Erythroblast (primary cell): ENCODE measurements at places on chromosomes 5 and 9.

- DNase-seq: peak; percentile 47
Measured at GRCh38 chr5:76367623-76368371, 35.3 kb upstream of the IQGAP2 start.

- DNase-seq: no peak
Measured at GRCh38 chr5:146039420-146039819, 66.0 kb downstream of the PLAC8L1 start.

- DNase-seq: no peak
Measured at GRCh38 chr5:111254613-111255012, 30.4 kb downstream of the CAMK4 start.

- no peak for DNase-seq
Measured at GRCh38 chr5:2888520-2889060, 137.1 kb upstream of the IRX2 start.

DNA sequence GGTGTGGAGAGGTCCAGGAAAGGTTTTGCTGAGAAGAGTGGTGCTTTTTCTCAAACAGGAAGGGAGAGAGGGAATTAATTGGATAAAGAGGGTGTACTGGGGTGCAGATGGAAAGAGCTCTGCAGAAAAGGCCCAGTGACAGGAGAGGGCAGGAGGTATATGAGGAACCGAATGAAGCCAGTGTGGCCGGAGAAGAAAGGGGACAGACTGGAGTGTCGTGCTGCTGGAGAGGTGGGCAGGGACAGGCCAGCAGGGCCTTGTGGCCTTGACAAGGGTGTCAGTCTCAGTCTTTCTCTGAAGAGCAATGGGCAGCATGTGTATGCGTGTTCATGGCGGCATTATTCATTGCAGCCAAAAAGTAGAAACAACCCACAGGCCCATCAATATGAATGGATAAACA lies 48.1 kb downstream of the ARHGEF37 start:
- DNase-seq: no peak

DNA sequence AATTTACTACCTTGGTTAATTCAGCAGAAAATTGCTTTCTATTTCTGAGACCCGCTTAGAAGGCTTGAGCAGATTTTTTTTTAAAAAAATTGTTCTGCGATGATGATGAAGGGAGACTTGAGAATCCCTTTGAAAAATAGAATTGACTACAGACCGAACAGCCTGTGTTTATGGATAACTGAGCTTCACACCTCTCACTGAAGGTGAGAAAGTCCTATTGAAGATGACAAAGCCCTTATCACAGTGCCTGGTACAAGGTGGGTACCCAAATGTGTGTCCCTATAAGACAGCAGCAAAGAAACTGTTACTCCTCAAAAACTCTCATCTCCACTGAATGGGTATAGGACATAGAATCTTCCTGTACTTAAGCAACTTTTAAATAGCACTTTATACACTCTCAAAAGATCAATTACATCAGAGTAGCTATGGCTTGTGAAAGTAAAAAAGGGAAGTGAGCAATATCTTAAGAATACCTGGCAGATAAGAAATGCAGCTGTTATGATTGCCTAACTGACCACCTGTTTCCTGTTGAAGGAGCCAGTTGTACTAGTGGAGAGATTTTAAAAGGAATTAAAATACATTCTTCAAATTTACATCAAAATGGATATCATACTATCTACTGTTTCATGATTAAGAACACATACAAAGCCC lies 419.7 kb downstream of the CHSY3 start:
- no peak for DNase-seq

GRCh38 chr5:135993880-135994636 lies 34.7 kb upstream of the TGFBI start:
- DNase-seq: no peak

- DNase-seq: peak; percentile 56
Measured at GRCh38 chr5:151810449-151810848, 38.7 kb downstream of the G3BP1 start.

- DNase-seq: no peak
Measured at GRCh38 chr9:120774719-120775118, 18.5 kb downstream of the FBXW2 start.

- DNase-seq: no peak
Measured at GRCh38 chr9:71001780-71002386, 119.5 kb downstream of the TRPM3 start.

DNA sequence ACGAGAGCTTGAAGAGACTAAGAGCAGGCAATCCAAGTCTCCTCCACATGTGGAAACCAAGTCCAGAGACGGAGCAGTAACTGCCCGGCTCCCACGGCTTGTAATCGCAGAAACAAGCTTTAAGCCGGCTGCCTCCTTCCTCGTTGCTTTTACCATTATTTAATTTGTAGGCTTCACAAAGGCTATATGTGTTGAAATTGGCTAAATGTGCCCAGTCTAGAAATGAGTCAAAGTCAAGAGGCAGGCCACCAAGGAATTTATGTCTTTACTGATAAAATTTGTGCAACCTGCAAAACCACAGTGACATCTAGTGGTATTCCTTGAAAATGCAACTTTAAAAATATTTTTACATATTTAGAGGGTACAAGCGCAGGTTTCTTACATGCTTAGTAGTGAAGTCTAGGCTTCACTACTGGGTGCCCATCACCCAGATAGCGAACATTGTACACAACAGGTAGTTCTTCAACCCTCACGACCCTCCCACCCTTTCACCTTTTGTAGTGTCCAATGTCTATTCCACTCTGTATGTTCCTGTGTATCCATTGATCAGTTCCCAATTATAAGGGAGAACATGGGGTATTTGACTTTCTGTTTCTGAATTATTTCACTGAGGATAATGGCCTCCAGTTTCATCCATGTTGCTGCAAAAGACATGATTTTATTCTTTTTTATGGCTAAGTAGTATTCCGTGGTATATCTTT lies 33.5 kb upstream of the EBF1 start:
- DNase-seq: peak; percentile 66

DNA sequence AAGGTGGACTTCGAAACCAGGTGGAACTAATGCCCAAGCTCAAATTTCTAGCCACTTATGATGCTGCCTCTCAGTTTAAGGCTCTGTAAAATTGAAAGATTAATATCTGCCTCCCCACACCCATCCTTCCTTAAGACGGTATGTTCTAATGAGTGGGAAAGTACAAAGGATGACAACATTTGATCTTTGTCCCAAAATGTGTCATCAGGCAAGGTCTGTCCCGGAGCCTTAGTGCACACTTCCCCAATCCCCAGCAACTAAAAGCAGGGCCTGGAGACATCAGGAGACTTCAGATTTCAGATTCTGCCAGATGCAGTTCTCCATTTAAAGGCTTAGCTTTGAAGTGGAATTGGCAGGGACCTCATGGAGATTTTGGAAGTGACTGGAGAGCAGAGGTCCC lies 316.5 kb downstream of the ASTN2 start:
- no peak for DNase-seq

- peak; percentile 10 for DNase-seq
Measured at GRCh38 chr5:127296321-127296720, 5.7 kb downstream of the MEGF10 start.

DNA sequence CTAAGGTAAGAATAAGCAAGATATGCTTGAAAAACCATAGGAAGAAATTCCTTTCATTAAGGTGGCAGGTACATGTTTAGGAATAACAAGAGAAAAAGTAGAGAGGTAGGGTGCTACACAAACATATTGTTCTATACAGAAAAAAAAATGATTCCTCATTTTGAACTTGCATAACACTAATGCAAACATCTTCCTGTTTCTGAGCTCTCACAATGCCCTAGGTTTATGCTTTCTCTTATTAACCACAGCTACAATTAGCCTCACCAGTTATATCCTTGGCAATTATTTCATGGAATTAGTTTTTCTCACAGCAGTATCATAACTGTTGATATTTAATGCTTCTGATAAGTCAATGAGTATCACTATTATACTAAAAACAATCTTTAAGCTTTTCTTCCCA lies 20.7 kb downstream of the CEMIP2 start:
- DNase-seq: no peak

DNA sequence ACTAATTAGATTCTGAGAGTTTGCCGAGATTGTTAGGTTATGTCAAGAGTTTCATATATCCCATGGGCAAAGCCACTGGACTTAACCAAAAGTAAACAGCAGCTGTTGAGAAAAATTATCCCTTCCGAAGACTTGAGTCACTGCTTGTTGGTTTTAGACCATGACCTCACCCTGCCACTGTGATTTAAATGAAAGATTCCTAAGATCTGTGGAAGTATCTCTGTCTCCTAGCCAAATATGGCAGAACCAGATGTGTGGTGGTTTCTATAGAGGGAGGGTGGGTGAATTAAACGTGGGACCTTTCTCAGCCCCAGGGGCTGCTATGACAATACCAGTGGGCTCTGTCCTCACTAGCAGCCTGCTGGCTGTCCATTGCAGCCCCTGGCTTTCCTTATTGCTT lies 19.3 kb downstream of the DMRT3 start:
- no peak for DNase-seq

DNA sequence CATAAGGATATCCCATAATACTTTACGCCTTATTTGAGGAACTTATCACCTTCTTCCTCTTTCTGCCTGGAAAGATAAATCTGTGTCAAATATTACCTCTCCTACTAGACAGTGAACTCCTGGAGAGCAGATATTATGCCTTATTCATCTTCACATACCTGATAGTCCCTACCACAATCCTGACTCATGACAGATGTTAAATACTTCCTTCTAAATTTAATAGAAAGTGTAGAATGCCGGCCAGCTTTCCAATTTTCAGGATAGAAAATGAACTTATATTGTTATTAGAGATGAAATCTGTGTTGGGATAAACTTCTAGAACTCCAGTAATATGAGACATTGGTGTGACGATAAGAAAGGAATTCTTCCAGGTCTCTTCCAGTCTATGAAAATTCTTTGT lies 89.0 kb downstream of the GCNT4 start:
- no peak for DNase-seq

DNA sequence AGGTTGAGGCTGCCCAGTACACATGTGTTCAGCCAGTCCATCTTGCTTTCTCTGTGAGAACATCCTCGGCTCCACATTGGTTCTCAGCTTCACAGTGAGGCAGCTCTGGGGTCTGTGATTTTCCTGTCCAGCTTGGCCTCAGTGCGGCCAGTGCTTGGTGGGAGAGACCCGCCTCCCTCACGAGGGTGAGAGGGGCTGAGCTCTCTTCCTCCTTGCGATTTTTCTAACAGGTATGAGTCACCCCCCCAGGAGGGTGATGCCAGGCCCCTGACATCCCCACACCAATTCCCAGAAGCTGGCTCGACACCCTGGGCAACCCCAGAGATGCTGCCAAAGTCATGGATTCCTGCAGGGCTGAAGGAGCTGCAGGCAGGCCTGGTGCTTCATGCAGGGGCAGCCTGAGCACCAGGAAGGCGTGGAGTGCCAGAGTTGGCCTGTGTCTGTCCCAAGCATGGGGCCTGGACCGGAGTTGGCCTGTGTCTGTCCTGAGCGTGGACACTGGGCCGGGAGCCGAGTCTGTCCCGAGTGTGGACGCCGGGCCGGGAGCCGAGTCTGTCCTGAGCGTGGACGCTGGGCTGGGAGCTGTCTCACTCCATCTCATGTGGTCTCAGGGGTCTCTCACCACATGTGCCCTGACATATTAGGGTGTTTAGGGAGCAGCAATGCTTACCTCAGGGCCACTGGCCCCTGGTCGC lies 408.6 kb upstream of the IRX4 start:
- no peak for DNase-seq

- DNase-seq: no peak
Measured at GRCh38 chr9:2493109-2493508, 128.5 kb upstream of the VLDLR start.

DNA sequence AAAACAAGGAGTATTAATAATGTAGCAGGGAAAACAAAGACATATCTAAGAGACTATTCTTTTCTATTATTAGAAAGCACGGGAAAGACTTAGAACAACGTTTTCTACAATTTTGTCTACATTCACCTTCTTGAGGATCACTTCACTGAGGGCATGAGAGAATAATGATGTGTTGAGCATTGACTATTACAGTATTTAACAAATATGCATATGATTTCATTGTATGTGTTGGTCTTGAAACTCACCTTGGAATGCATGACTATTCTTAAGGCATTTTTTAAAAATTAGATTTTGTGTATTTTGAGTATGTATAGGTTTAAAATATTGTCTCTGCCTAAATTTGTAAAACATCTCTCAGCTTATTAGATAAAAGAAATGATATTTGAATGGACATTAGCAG lies 1.2 kb downstream of the FSD1L start:
- peak; percentile 4 for DNase-seq

DNA sequence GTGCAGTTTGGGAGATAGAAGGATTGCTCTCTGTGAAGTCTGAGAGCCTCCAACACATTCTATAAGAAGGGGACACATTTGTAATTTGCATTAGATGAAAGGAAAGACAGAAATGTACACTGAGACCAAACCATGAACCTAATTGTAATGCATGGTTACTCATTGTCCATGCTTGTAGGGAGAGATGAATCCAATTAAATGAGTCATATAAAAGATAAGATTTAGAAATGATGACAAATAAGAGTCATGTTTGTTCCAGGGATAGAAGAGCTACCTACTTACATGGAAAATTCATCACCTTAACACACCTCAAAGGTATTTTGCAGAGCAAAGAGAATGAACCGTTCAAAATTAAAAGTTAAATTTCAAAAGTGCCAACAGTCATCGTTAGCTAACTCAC lies 85.1 kb downstream of the FBXL7 start:
- no peak for DNase-seq

GRCh38 chr9:79522793-79523192 lies 49.0 kb upstream of the TLE4 start:
- no peak for DNase-seq

DNA sequence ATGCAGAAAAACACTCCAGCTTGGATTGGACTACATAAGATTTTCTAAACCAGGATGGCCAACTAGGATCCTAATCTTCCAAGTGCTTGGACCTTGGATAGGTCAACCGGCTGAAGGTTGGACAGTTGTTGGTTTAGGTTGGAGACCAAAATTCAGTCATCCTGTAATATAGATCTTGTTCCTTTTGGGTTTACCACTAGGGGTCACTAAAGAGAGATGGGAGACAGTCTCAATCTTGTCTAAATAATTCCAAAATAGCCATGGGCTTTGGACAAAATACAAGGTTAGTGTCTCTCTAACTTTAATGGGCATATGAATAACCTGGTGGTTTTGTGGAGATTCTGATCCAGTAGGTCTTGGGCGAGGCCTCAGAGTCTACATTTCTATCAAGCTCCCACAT lies 148.7 kb upstream of the ERCC6L2 start:
- DNase-seq: peak; percentile 26

DNA sequence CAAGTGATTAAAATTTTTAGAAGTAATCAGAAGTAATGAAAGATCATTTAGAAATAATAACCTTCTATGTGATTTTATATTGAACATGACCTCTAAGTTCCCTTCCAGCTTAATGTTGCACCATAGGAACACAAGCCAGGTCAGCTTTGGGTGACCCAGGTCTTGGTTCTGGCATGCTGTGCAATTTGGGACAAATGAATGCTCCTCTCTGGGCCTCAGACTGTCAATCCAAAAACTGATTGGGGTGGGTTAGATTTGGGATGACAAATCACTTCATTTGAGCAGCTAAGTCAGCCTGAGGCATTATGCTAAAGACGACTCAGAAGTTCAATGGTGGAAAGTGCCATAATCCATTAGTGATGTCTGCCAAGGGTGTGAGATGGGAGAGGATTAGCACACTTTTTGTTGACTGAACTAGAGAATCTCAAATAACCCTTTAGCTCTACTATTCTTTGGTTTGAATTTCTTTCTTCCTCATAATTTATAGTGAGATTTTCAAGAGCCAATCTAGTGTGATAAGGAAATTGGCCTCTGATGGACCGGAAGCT lies 60.7 kb upstream of the BOD1 start:
- no peak for DNase-seq

GRCh38 chr9:132461971-132462370 lies 52.0 kb downstream of the CFAP77 start:
- DNase-seq: no peak

- no peak for DNase-seq
Measured at GRCh38 chr5:139481580-139482049, 943 bp downstream of the STING1 start.
